ENCODE measurements at places on chromosomes 3 and 15.

DNA sequence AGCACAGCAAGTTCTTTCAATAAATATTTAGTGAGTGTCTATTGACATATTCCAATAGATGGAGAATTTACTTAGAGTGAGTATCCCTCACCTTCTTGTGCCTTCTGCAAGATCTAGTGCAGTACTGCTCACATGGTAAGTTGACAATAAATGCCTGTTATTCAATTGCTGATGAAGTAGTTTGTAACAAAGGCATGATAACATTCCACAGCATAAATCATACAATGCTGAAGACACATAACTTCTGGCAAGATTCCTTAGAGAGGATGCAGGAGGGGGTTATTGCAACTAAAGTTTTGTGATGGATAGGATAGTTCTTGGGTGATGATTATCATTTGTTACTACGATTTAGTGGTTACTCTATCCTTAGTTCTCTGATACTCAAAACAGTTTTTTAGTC is 112.2 kb upstream of the RBMS3 start:
- DNase-seq: no peak

GRCh38 chr15:56929399-56929798 is 11.0 kb downstream of the TCF12 start:
- DNase-seq: no peak

DNA sequence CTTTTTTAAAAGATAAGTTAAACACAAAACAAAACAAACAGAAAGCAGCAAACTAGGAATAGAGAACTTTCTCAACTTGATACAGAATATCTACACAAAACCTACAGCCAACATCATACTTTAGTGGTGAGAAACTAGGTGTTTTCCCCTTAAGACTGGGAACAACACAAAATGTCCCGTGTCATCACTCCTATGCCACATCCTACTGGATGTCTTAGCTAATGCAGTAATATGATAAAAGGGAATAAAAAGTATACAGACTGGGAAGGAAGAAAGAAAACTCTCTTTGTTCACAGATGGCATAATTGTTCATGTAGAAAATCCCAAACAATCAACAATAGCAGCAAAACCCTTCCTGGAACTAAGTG is 45.9 kb downstream of the TMEM45A start:
- no peak for DNase-seq

- DNase-seq: no peak
Measured at GRCh38 chr3:161008086-161008485, 97.1 kb downstream of the B3GALNT1 start.

GRCh38 chr3:66490984-66491383 is 9.8 kb downstream of the LRIG1 start:
- DNase-seq: no peak

DNA sequence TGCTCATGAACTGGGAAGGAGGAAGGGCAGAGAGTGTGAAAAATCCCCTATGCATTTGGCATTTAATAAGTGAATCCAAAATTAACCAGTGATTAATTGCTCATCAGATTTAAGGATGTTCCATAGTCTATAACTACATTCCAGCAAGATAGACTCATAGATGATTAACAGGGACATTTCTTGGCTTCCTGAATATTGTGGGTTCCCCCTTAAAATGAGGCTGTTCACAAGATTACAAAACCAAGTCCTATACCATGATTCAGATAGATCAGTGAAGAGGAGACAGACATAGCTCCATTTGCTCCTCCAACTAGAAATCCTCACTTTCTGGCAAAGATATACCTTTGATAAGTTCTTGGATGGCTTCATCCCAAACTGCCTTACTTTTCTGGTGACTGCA is 15.4 kb downstream of the RASGRP1 start:
- no peak for DNase-seq

- no peak for DNase-seq
Measured at GRCh38 chr15:73930371-73930770, 4.1 kb downstream of the LOXL1 start.

DNA sequence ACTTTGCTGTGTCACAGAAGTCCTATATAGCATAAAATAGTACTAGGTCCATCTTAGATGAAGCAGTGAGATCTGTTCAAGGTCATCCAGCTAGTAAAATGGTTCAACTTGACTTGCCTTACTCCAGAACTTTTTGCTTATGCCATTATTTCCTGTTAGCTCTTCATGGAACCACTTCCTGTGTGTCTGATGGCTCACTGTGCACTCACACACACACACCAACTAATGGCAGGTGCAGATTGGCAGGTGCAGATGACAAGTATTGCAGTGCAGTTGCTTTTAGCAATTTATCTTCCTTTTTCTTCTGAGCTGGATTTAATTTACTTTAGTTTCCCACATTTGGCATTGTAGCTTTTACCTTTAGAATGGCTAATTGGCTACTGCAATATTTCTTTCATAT is 29.8 kb downstream of the GOLGA8S start:
- no peak for DNase-seq

Data from NCI-H526 treated with DMSO at 0.1 percent for 48 hours (cell line).